ENCODE measurements at places on chromosomes 11 and 22.

GRCh38 chr11:108975641-108976071 lies 310.8 kb downstream of the DDX10 start:
- no peak for DNase-seq

- DNase-seq, result no peak
These were observed 32.6 kb upstream of the SLC6A5 start for GRCh38 chr11:20566591-20567434.

DNA sequence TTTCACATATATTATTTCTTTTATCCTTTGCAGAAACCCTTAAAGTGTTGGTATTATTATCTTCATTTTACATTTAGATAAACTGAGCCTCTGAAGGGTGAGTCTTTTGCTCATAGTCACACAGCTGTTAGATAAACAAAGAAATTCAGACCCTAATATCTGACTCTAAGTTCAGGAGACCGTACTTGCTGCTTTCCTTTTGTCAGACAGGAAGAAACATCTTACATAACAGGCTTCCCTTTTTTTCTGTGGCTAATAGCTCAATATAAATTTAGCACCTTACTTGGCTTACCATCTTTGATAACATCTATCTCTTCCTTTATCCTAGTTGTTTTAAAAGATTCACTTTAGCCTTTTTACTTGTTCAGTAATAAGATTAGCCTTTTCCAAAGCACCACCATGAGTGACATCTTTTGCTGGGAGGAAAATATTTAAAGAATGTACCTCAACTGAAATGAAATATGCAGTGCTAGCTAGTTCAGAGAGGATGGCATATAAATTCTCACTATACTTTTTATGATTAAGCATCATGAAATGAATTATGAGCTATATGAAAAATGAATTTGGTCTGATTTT lies 128.6 kb downstream of the WNT11 start:
- no peak for DNase-seq

GRCh38 chr22:31987218-31987617 lies 42.9 kb downstream of the YWHAH start:
- no peak for DNase-seq

GRCh38 chr22:43315687-43316217 lies 27.4 kb downstream of the SCUBE1 start:
- DNase-seq, result no peak

DNA sequence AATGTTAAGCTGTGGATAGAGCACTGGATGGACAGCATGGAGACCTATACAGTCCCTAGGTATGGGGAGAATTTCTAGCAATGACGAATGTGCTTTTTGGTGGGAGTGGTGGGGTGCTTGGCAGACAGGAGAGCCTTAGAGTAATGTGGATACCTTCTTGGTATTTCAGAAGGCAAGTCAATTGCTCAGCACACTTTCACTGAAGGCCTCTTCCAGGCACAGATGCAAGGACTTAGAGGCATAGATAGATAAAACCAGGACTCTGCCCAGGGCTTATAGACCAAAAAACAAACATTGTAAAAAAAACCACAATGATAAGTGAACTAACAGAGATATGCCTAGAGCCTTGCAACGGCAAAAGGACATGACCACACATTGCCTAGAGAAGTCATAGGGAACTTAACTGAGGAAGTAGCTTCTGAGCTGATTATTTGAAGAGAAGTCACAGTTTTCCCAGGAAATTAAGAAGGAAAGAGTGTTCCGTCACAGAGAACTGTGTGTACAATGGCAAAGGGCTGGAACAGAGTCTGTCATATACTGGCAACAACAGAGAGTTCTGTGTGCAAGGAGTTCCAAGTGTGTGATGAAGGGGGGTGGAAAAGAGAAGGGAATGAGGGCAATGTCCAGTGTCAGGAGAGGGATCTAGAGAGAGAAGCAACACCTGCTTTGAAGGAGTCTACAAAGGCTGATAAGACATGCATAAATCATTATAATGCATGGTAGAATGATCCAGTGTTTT lies 65.9 kb upstream of the PICALM start:
- no peak for DNase-seq

GRCh38 chr11:85052636-85053035 lies 574.5 kb downstream of the DLG2 start:
- DNase-seq, result no peak

- peak; percentile 93 for DNase-seq
These were observed at the start of gene GAS2L1 for GRCh38 chr22:29306175-29306834. GAS2L1 (plus strand) TSS chr22:29306650; CDS start chr22:29308106, 1,456 bp downstream.

DNA sequence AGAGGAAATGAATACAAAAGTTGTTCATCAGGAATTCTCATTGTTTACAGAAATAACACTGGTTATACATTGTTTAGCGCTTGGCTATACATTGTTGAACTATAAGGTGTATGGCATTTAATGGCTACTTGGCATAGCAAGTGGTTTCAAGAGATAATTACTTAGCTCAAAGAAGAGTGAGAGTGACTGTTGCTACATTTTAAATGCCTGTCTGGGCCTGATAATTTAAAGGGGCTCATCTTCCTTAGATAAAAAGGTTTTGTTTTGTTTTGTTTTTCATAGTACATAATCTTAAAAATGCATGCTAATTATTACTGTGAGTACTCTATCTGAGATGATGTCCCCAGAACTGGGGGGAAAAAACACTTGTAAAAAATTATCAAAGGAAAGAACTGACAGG lies 1.5 kb upstream of the SMPD1 start:
- DNase-seq, result no peak

- DNase-seq, result no peak
These were observed 117.7 kb upstream of the SORL1-AS1 start for GRCh38 chr11:121570453-121570852.

DNA sequence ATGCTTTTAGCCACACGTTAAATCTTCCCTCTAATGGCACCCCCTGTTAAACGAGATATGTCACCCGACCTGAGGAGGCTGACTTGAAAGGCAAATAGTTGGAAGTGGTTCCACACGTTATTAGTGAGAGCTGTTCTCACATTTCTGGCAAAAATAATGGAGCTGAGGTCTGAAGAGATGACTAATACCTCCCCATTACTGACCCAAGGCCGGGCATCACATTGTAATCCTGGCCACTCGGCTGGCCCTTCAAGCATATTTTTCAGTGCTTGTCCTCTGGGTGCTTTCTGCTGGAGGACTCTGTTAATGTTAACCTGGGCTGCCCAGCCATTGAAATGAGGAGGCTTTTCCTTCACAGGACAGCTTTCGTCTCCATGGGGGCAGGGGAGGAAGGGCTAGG lies 260.0 kb upstream of the CADM1 start:
- DNase-seq, result no peak

GRCh38 chr22:32058656-32059260 lies 15.7 kb downstream of the SLC5A1 start:
- DNase-seq, result no peak

DNA sequence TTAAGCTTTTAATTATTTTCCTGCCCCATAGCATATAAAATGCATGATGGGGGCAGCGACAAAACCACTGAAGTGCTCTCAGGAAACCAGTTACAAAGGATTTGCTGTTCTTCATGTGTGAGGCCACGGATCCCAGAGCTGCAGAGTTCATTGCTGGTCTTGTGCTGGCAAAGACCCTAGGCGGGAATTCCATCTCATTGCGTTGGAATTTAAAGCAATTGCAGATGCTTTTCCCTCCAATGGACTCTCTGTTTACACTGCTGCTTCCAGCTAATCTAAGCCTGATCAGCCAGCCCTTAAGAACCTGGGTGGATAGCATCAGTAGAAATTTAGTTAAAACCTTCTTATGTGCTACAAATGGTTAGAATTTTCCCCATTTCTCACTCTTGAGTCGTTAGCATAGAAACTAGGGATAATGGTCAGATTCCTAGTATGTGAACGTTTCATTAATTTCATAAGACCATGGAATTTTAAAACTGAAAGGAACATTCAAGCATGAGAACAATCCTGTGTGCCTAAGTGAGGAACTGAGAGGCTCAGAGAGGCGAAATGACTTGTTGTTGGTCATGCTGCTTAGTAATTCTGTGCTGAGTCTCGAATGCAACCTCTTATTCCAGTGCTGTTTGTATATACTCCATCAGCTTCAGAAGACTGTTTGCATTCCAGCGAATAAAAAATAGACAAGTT lies 36.1 kb upstream of the ADSL start:
- peak; percentile 84 for DNase-seq

DNA sequence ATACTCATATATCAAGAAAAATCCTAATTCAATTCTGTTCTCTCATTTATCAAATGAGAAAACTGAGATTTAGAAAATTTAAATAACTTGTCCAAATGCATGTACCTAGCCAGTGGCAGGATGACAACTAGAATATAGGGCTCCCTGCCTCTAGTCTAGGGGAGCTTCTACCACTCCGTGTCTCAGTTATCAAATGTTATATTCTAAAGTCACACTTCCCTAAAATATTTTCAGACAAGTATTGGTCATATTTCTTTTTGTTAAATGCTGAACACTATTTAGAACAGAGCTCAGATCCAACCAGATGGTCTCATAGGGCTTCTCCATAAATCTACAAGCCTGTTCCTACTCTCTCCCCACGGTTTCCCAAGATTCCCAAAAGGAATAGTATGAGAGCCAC lies 26.3 kb downstream of the KCNJ1 start:
- no peak for DNase-seq

DNA sequence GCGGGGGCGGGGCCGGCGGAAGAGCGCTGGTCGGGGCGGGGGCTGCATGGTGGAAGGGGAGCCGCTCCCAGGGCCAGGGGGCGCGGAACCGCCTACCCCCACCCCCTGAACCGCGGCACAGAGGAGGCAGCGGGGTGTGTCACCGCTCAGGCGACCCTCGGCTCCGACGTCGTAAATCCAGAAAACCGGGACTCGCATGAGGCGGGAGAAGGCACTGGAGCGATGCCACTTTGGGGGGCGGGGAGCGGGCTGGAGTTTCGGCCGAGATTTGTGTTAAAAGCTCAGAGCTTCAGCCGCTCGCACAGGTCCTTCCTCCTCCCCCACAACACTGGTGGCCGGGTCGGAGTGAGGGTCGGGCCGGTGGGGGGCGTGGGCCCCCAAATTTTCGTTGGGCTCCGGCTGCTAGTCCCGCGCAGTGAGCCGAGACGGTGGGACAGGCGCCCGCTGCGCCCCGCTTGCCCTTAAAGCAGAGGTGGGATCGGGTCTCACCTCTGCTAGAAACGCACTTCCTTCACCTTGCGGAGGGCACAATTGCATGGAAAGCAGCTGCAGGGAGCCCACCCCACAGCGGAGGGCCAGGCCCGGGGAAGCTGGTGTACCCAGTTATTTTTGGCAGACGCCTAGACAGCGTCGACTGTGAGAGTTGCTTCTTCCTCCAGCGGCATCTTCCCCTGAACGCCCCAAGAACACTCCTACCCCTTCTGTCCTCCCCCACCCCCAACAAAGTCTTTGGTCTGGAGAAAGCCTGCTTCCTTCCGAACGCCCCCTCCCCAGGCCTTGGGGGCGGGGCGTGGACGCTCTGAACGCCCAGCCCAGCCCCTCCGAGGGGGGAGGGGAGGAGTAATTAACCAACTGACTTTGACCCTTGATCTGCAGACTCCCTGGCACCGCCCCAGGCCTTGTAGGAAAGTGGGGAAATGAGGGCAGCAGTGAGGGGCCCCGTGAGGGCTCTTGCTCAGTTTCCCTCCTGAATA lies 1.1 kb downstream of the OVOL1 start:
- no peak for DNase-seq

- DNase-seq, result no peak
These were observed 35.3 kb upstream of the CLMP start for GRCh38 chr11:123230346-123230745.

- DNase-seq, result no peak
These were observed 47.6 kb upstream of the OR8B8 start for GRCh38 chr11:124493016-124493655.

GRCh38 chr11:99238401-99238800 lies 217.7 kb downstream of the CNTN5 start:
- no peak for DNase-seq

DNA sequence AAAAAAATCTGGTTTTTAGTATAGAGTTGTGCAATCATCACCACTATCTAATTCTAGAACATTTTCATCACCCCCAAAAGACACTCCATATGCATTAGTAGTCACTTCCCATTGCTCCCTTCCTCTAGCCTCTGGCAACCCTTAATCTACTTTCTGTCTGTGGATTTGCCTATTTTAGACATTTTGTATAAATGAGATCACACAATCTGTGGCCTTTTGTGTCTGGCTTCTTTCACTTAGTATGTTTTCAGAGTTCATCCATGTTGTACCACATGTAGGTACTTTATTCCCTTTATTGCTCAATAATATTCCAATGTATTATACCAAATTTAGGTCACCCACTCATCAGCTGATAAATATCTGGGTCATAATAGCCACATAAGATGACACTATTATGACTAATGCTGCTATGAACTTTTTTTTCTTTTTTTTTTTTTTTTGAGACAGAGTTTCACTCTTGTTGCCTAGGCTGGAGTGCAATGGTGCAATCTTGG lies 67.5 kb upstream of the SCUBE2 start:
- DNase-seq, result no peak

DNA sequence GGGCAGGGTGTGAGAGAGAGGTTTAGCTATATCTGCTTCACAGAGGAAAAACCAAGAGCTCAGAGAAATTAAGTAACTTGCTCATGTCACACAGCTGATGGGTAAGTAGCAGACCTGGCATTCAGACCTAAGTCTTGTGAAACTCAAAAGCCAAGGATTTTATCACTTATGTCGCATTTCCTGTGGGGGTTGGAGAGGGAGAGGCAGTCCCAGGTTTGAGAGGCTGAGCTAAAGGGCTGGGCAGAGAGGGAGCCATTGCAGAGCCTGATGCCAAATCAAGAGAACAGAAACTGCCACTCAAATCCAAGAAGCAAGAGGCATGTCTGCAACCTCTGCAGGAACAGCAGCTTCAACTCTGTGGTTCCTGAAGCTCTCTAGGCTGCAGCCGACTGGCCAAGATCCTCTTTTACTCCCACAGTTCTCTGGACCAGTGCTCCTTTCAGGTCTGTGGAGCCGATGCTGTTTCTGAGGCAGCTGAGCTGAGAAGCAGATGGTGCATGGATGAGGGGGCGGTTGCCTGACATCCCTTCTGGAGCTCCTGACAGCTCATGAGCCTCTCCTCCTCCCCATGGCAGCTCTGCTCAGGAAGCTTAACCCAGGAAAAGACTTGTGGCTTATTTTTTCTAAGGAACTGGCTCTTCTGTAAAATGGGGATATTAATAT lies 47.6 kb upstream of the NAV2 start:
- no peak for DNase-seq

Data from femur (tissue), 1 donor.